ENCODE measurements at places on chromosomes 3 and 15. TPM values are rescaled to one million over a fixed set of nuclear protein-coding genes. Genes with fewer than 3 reads are reported as not detected.

The PKM gene
- 322 TPM for polyA plus RNA-seq

The MED12L gene
- polyA plus RNA-seq, result 5.4 TPM

The GFM1 gene
- 41.8 TPM for polyA plus RNA-seq

The SYNPR gene
- 0.87 TPM for polyA plus RNA-seq

The GP9 gene
- 0.18 TPM for polyA plus RNA-seq

The DPPA2 gene
- polyA plus RNA-seq, result 0.03 TPM

DNA sequence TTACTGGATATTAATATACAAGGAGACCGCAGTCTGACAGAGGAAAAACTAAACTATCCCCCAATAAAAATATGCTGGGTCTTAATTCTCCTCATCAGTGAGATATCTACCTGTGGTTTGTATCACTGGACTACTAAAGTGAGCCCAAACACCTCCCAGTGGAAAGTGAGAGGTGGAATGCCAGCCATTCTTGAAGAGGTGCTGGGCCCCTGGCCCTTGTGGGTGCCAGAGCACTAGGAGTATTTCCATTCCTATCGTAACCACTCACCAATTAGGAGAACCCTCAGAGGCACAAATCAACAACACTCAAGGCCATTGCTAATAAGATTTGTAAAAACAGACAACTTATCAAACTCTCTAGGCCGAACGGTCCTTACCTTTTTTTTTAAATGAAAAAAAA is 121.5 kb upstream of the TSPAN3 start:
- H3K36me3 ChIP-seq, result peaks cover 4% of the 10 kb centered on the region
- DNase-seq, result no peak
- H3K27ac ChIP-seq, result no peak overlapping the region
- H3K4me1 ChIP-seq, result no peaks in the 10 kb centered on the region
- no peaks in the 10 kb centered on the region for H3K27me3 ChIP-seq

DNA sequence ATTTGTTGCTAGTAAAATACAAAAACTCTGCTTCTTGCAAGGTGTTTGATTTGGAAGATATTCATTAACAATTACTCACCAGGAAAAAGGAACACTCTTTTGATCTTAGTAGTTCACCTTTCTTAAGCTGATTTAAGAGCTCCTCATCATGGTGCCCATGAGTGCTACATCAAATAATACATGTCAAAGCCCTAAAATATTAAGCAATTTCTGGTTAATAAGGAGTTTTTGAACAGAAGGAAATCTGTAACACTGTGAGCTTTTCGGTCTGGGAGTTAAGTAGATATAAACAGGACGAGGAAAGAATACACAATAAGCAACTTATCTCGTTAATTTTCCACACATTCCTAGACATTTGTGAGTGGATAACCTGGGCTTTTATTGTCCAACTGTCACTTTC is 83.9 kb upstream of the DCBLD2 start:
- no peak overlapping the region for H3K4me3 ChIP-seq
- H3K4me1 ChIP-seq, result no peaks in the 10 kb centered on the region
- no peak for DNase-seq
- no peak overlapping the region for H3K27ac ChIP-seq

DNA sequence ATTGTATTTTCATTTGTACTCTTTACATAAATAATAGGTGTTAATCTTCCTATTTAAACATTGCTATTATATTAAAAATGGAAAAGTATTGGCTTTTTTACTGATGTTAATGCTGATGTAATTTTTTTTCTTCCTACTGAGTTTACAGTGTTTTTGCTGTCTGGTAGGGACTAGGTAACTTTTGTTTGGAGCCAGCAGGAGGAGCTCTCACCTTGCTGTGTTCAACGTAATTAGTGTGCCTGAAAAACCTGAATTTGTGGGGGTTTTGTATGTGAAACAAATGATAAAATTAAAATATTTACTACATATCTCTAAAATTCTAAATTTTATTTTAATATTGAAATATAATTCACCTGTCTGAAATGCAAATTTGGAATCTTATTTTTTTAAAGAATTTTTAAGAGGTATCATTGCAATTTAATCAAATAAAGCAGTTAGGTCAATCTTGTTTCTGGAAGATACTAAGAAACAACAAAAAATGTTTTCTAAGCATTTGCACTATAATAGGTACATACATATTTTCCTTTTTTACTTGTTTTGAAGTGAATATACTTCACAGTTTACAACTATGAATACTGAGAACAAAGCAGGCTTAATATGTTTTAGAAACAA is 48.8 kb downstream of the EPHA6 start:
- no peaks in the 10 kb centered on the region for H3K36me3 ChIP-seq
- H3K27ac ChIP-seq, result no peak overlapping the region
- no peaks in the 10 kb centered on the region for H3K27me3 ChIP-seq
- H3K4me1 ChIP-seq, result no peaks in the 10 kb centered on the region
- no peak overlapping the region for H3K4me3 ChIP-seq

GRCh38 chr15:27091270-27091940 is 120.4 kb downstream of the GABRG3 start:
- no peaks in the 10 kb centered on the region for H3K36me3 ChIP-seq
- H3K27me3 ChIP-seq, result no peaks in the 10 kb centered on the region
- H3K4me3 ChIP-seq, result no peak overlapping the region
- no peak overlapping the region for H3K27ac ChIP-seq

DNA sequence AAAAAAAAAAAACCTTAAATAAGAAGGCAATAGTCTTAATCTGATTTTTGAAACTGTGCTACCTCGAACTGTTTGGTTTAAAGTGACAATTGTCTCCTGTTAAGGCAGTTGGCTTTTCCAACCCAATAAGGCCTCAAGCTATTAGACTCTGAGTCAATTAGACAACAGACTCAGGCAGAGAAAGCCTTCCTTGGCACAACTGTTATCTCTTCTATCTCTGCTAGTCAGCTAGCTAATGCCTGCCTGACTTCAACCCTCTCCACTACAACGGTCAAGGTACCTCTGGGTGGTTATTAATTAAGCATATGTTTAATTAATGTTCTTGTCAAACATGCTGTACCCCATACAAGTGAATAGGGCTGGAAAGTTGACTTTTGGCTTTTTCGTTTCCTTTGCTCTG is 110.2 kb upstream of the NLGN1 start:
- no peaks in the 10 kb centered on the region for H3K27me3 ChIP-seq
- no peaks in the 10 kb centered on the region for H3K4me1 ChIP-seq
- no peak for DNase-seq
- no peak overlapping the region for H3K27ac ChIP-seq
- no peak overlapping the region for H3K4me3 ChIP-seq

GRCh38 chr15:100339999-100340398 is 1.8 kb downstream of the ADAMTS17 start:
- peaks cover 24% of the 10 kb centered on the region for H3K27me3 ChIP-seq
- H3K4me1 ChIP-seq, result peaks cover 4% of the 10 kb centered on the region
- H3K36me3 ChIP-seq, result no peaks in the 10 kb centered on the region
- no peak overlapping the region for H3K4me3 ChIP-seq
- DNase-seq, result no peak

- H3K36me3 ChIP-seq, result no peaks in the 10 kb centered on the region
- no peak overlapping the region for H3K4me3 ChIP-seq
- DNase-seq, result no peak
- no peaks in the 10 kb centered on the region for H3K27me3 ChIP-seq
These were observed 31.2 kb downstream of the EDC3 start for GRCh38 chr15:74664670-74665069.

DNA sequence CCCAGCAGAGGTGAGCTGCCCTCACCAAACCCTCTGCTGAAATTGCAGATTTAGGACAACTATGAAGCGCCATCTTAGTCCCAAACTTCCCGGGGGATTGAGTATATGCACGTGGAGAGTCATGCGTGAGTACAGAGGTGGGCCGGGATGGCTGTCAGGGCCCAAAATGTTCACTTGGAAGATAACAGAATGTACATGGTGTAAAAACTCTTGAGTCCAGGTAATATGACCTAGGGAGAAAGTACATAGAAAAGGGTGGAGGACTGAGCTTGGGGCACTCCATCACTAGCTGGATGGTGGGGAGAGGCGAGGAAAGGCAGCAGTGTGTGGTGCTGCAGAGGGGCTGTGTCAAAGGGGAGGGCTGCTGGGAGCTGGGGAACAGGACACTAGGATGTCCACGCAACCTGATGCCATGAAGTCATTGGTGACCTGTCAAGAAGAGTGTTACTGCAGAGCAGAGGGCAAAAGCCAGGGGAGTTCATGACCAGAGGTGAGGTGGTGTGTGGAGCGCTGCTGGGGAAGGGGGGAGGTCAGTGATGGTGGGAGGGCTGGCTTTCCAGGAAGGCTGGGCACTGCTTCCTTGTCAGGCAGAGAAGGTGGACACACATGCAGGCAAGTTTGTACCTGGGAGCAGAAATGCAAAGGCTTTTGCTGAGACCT is 236.2 kb upstream of the LYSMD4 start:
- H3K4me1 ChIP-seq, result no peaks in the 10 kb centered on the region
- H3K27me3 ChIP-seq, result no peaks in the 10 kb centered on the region
- H3K4me3 ChIP-seq, result no peak overlapping the region
- no peak for DNase-seq
- H3K27ac ChIP-seq, result no peak overlapping the region

- DNase-seq, result no peak
- no peak overlapping the region for H3K4me3 ChIP-seq
- no peaks in the 10 kb centered on the region for H3K27me3 ChIP-seq
- no peaks in the 10 kb centered on the region for H3K36me3 ChIP-seq
- H3K4me1 ChIP-seq, result no peaks in the 10 kb centered on the region
- no peak overlapping the region for H3K27ac ChIP-seq
These were observed 125.6 kb upstream of the TBL1XR1 start for GRCh38 chr3:177322881-177323280.

DNA sequence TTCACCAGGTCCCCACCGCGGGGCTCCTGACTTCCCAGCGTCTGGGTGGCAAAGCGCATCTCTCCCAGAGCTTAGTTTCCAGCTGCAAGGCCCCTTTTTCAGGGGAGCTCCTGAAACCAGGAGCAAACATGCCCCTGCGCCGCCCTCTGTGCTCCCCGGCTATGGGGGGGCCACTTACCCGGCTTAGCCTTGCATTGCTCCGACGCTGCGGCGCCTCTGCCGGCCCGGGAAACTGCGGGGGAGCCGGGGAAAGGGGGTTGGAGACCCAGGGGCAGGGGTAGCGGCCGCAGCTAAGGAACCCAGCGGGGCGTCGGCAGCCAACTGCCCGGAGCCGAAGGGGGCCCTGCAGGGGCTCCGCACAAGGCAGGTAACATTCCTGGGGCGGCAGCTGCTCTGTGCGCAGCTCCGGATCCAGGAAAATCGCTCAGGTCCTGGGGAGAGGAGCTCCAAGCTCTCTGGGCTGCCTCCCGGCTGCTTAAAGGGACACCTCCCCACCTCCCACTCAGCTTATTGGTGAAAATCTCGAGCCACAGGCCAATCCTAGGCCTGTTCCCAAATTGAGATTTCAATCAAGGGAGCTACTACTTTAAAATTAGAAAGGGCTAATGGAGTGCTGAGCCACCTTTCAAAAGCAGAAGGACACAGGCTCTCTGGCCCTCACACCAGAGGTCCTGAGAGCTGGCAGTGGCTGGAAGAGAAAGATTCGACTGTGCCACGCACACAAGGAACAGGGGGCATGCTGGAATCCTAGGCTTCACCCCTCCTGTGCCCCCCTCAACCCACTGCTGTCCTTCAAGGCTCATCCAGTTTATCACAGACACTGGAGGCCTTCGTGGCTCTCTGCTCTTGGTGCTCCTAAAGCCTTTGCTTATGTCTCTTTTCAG is 42.7 kb upstream of the PRICKLE2 start:
- H3K27me3 ChIP-seq, result peaks cover 8% of the 10 kb centered on the region
- peak overlapping the region; percentile 61 for H3K27ac ChIP-seq
- DNase-seq, result peak; percentile 39
- no peaks in the 10 kb centered on the region for H3K36me3 ChIP-seq
- H3K4me1 ChIP-seq, result no peaks in the 10 kb centered on the region

GRCh38 chr3:152564459-152564858 is 270.5 kb upstream of the P2RY1 start:
- no peak overlapping the region for H3K4me3 ChIP-seq
- H3K4me1 ChIP-seq, result no peaks in the 10 kb centered on the region
- H3K27me3 ChIP-seq, result no peaks in the 10 kb centered on the region
- H3K27ac ChIP-seq, result no peak overlapping the region
- no peaks in the 10 kb centered on the region for H3K36me3 ChIP-seq

GRCh38 chr3:32009101-32009500 is 27.6 kb downstream of the ZNF860 start:
- no peak for DNase-seq
- H3K27ac ChIP-seq, result no peak overlapping the region
- no peaks in the 10 kb centered on the region for H3K36me3 ChIP-seq
- H3K4me3 ChIP-seq, result no peak overlapping the region
- no peaks in the 10 kb centered on the region for H3K27me3 ChIP-seq

DNA sequence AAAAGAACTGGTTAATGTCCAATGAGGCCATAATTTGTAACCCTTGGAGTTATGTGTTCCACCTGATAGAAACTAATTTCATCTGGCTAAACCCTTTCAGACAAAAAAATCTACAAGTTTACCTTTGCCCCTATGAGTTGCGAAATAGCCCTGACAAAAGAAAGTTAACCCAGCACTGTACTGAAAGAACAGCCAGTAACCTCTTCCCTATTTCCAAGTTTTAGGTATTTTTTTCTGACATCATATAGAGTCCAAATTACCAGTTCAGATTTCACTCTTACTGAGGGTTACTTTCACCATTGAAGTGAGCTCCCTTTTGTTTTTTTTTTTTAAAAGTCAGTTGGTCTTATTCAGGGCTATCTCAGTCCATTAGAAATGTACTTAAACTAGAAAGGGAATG is 42.8 kb upstream of the PTPRG start:
- no peaks in the 10 kb centered on the region for H3K4me1 ChIP-seq
- no peaks in the 10 kb centered on the region for H3K36me3 ChIP-seq
- no peaks in the 10 kb centered on the region for H3K27me3 ChIP-seq
- H3K4me3 ChIP-seq, result no peak overlapping the region

GRCh38 chr3:123499322-123499721 is 50.4 kb upstream of the ADCY5 start:
- DNase-seq, result no peak
- H3K4me3 ChIP-seq, result no peak overlapping the region
- H3K27ac ChIP-seq, result no peak overlapping the region
- H3K36me3 ChIP-seq, result peaks cover 39% of the 10 kb centered on the region
- no peaks in the 10 kb centered on the region for H3K27me3 ChIP-seq

- DNase-seq, result no peak
- no peaks in the 10 kb centered on the region for H3K36me3 ChIP-seq
- H3K27ac ChIP-seq, result no peak overlapping the region
- H3K4me1 ChIP-seq, result no peaks in the 10 kb centered on the region
- H3K4me3 ChIP-seq, result no peak overlapping the region
- H3K27me3 ChIP-seq, result no peaks in the 10 kb centered on the region
These were observed 212.1 kb downstream of the GBE1 start for GRCh38 chr3:81549388-81549787.

DNA sequence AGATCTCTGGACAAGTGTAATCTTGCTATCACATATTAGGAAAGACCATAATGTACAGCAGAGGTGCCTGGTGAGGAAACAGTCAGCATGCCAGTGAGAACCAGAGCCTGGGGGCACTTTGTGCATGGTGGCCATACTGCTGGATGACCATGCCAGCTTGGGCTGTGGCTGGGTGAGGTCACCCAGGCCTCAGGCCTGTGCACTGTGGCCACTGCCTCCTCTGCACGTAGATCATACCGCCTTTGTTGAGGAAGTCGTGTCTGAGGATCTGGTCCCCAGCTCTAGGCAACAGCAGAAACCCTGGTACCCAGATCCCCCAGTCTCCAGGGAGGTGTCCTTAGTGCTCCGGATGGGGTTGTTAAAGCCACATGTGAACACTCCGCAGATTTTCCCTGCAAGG is 38.9 kb downstream of the ZNF710 start:
- no peak overlapping the region for H3K4me3 ChIP-seq
- peaks cover 47% of the 10 kb centered on the region for H3K4me1 ChIP-seq
- H3K36me3 ChIP-seq, result peaks cover 4% of the 10 kb centered on the region
- no peak for DNase-seq

All from large intestine (tissue), 12 donors.